MV-4-11 (cell line): ENCODE measurements at places on chromosomes 4 and X.

- no peak for DNase-seq
Measured at GRCh38 chrX:22134681-22135080, 102.6 kb downstream of the PHEX start.

GRCh38 chr4:8912089-8912455 is 40.4 kb upstream of the HMX1 start:
- DNase-seq = no peak

- DNase-seq = no peak
Measured at GRCh38 chr4:78343682-78344081, 207.9 kb upstream of the ANXA3 start.

GRCh38 chr4:139817657-139818452 is 152.2 kb downstream of the MGST2 start:
- no peak for DNase-seq

DNA sequence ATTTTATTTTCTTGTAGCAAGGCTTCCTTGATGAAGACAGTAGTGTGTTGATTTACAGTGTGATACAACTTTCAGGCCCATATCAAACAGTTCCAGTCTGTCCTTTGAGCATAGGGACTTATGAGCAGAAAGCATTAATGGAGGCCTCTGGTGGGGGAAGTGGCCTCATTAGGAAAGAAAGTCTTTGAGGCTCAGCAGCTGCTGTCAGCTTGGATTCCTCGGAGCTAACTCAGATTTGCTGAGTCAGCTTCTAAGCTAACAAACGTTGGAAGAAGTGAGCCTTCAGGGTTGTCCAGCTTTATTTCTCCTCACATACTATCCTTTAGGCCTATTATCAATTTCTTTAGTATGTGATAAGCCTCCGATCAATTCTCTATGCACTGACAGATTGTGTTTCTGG is 15.8 kb upstream of the SFRP2 start:
- no peak for DNase-seq

GRCh38 chrX:2176733-2177132 is 324.0 kb downstream of the DHRSX start:
- no peak for DNase-seq

GRCh38 chrX:130654409-130654950 is 248.5 kb downstream of the ENOX2 start:
- DNase-seq = no peak

GRCh38 chr4:82223715-82224114 is 150.1 kb downstream of the HNRNPD start:
- DNase-seq = peak; percentile 97

GRCh38 chr4:101187841-101188240 is 159.5 kb downstream of the PPP3CA start:
- DNase-seq = no peak

- no peak for DNase-seq
Measured at GRCh38 chr4:48047896-48048295, 31.3 kb downstream of the NIPAL1 start.

DNA sequence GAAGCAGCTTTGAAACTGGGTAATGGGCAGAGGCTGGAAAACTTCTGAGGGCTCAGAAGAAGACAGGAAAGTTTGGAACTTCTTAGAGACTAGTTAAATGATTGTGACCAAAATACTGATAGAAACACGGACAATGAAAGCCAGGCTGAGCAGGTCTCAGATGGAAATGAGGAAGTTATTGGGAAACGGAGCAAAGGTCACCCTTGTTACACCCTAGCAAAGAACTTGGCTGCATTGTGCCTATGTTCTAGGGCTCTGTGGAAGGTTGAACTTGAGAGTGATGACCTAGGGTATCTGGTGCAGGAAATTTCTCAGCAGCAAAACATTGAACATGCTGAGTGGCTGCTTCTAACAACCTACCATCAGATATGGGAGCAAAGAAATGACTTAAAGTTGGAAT is 50.8 kb upstream of the FBXW7 start:
- DNase-seq = peak; percentile 70

GRCh38 chrX:40326186-40326965 is 228.6 kb upstream of the BCOR start:
- no peak for DNase-seq

DNA sequence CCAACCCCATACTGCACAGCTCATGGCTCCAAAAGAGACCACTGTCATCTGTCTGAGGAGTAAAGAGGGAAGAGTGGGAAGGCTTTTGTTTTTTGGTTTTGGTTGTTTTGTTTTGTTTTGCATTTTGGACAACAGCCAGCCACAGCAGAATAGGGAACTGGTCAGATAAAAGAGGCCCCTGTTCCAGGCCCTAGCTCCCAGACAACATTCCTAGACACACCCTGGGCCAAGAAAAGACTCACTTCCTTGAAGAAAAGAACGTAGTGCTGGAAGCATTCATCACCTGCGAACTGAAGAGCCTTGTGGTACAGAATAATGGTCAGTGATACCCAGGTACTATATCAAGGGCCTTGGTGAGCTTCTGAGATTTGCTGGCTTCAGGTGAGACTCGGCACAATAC is 619.4 kb upstream of the SPANXN1 start:
- no peak for DNase-seq
